Activated CD8-positive, alpha-beta memory T cell treated with anti-CD3 and anti-CD28 coated beads, Interleukin-2, amount 10 ng/mL, durations not matched to agents 7 days and 5 days (primary cell): ENCODE measurements at places on chromosomes 2 and 18.

- H3K36me3 ChIP-seq, result no peaks in the 10 kb centered on the region
- H3K4me3 ChIP-seq, result no peak overlapping the region
- peaks cover 4% of the 10 kb centered on the region for H3K27me3 ChIP-seq
- no peaks in the 10 kb centered on the region for H3K4me1 ChIP-seq
- H3K27ac ChIP-seq, result no peak overlapping the region
Measured at GRCh38 chr18:48742706-48743475, 204.1 kb downstream of the CTIF start.

DNA sequence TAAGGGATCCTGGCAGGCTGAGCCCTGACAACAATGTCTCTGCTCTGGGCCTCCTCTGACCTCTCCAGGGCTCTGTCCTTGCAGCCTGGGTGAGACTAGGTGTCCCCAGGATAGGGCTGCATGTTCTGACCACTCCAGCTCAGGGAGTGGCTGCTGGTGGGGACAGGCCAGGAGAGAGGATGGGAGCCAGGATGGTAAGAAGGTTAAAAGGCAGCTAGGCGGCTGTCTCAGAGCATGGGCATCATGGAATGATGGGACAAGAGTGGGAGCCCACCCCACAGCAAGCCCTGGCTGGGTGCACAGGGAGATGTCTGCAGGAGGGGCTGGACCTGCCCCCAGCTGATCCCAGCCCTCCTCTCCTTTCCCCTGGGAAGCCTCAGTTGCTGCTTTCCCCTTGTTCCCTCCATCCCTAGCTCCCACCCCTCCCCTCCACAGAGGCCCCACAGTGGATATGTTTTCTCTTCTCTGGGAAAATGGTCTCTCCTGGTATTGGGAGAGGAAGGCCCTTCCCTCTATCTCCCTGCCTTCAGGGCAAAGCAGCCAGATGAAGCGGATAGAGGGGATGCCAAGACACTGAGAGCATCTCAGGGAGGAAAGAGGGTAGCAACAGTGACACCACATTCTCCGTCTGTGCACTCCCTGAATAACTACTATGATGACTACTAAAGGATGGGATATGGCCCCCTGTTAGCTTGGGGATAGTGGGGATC is 334.3 kb downstream of the DYSF start:
- no peaks in the 10 kb centered on the region for H3K4me1 ChIP-seq
- H3K27me3 ChIP-seq, result no peaks in the 10 kb centered on the region
- no peak for DNase-seq
- H3K36me3 ChIP-seq, result no peaks in the 10 kb centered on the region
- no peak overlapping the region for H3K4me3 ChIP-seq

DNA sequence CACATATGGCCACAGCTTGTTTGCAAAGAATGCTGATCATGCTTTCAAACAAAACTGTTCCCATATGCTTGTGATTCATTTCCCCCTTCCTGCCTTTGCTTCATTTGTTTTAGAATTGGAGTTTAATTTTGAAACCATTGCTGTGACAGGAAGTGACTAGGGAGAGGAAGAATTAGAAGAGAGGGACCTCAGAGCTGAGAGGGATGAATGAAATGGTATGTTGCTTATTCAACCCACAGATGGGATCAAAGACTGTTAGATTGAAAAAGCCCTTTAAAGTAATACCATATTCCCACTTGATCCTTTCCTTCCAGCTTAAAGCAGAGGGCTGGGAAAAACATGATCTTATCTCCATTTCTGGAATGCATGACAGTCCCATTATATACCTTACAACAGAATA is 106.2 kb upstream of the RNF152 start:
- DNase-seq, result no peak
- no peaks in the 10 kb centered on the region for H3K36me3 ChIP-seq
- H3K4me1 ChIP-seq, result peaks cover 8% of the 10 kb centered on the region

DNA sequence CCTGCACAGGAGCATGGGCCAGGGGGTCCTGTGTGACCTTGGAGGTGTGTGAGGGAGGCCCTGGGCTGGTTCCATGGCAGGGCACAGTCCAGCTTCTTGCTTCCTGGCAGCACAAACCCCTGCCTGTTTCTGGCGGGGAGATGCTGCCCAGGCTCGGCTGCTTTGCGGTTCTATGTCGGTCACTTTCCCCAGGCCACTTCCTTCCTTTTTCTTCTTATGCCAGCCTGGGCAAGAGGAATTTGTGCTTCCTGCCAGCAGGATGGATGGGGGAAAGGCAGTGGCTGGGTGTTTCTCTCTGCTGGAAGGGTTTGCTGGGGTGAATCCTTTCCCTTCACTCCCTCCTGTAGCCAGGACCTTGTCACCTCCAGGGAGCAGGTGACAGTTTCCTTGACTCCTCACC is 24.3 kb downstream of the ASAP2 start:
- no peak overlapping the region for H3K27ac ChIP-seq
- no peak overlapping the region for H3K4me3 ChIP-seq
- H3K36me3 ChIP-seq, result no peaks in the 10 kb centered on the region
- DNase-seq, result no peak
- H3K4me1 ChIP-seq, result peaks cover 7% of the 10 kb centered on the region

DNA sequence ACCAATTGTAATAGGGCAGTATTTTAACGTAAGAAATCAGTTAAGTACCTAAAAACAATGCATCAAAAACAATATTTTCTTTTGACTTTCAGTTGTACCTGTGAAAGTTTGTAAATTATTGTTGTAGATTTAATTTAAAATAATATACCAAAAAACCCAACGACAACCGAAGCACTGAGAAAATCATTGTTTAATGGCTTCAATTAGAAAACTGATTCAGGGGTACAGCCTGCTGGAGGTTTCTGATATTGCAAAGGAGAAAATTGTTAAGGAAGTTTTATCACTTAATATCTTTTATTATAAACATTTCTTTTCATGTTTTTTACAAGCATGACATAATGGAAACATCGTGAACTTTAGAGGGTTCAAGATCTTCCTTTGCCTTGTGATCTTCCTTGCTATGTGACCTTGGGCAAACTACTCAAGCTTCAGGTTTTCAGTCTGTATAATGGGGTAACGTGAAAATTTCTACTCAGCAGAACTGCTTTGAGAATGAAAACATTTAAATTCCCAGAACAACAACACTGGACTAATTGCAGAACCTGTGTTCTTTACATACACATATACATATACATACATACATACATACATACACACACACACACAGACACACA is 76.3 kb upstream of the GLS start:
- H3K4me1 ChIP-seq, result peaks cover 3% of the 10 kb centered on the region
- no peak for DNase-seq
- H3K27ac ChIP-seq, result no peak overlapping the region
- no peaks in the 10 kb centered on the region for H3K36me3 ChIP-seq
- H3K27me3 ChIP-seq, result no peaks in the 10 kb centered on the region
- H3K4me3 ChIP-seq, result no peak overlapping the region

DNA sequence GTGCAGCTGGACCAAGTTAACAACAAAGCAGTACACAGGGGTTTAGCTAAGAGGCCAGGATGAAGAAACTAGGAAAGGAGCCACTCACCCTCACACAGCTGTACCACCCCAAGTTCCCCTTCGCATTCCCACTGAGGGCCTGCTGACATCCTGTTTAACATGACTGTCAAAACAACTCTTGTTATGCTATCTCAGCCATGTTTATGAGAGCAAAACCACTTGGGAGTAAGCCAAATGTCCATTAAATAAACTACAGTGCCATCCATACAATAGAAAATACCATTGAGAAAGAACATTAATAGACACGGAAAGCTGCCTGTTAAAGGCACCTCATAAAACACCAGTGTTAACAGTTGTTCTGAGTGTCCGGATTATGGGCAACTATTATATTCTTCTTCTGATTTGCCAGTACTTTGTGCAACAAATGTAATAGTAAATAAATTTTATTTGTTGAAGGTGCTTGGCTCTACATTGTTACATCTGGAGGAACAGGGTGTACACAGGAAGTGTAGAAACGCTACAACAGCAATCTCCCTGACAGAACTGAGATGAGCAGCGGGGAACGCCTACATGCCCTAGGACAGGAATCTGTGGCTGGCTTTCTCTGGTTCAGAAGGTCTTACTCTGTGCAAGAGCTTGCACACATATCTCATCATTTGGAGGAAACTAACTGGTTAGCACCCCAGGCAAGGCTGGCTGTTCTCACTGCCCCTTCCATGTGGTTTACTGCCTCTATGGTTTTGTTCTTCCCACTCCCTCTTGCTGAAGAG is 85.6 kb downstream of the EHD3 start:
- H3K27me3 ChIP-seq, result no peaks in the 10 kb centered on the region
- DNase-seq, result peak; percentile 62
- H3K4me1 ChIP-seq, result peaks cover 58% of the 10 kb centered on the region
- H3K36me3 ChIP-seq, result no peaks in the 10 kb centered on the region
- peak overlapping the region; percentile 85 for H3K27ac ChIP-seq

GRCh38 chr2:101706819-101707177 is 9.3 kb downstream of the MAP4K4 start:
- no peaks in the 10 kb centered on the region for H3K27me3 ChIP-seq
- H3K27ac ChIP-seq, result peak overlapping the region; percentile 50
- H3K36me3 ChIP-seq, result peaks cover 20% of the 10 kb centered on the region

- H3K4me3 ChIP-seq, result no peak overlapping the region
- DNase-seq, result no peak
- no peaks in the 10 kb centered on the region for H3K36me3 ChIP-seq
- H3K27ac ChIP-seq, result no peak overlapping the region
- H3K27me3 ChIP-seq, result peaks cover 14% of the 10 kb centered on the region
- H3K4me1 ChIP-seq, result no peaks in the 10 kb centered on the region
Measured at GRCh38 chr2:69213201-69213600, 173.8 kb downstream of the GFPT1 start.

DNA sequence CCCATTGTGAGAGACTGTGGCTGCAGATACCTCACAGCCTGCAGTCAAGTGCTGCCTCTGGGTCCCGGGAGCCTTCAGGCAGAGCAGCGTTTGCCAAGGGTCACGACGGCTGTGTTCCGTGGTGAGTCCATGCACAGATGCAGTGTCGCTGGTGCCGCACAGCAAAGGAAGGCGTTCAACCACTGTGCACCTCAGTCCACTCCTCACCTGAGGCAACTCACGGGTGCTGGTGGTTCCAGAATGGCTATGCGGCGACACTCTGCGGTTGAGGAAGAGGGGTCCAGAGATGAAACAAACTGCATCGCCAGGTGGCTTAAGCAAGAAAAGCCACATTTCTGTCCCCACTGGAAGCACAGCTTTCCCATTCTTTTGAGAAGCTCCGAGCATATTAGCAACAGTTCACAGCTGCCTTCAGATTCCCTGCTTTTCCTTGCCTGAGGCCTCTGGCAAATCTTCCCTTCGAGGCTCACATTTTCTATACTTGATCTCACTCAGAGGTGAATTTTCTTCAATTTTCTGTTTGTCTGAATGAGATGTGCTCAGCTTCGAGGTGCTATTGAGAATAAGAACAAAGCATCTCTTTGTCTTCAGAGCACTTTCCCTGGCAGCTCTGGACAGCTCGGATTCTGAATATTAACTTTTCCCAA is 208.8 kb upstream of the TWIST2 start:
- no peaks in the 10 kb centered on the region for H3K4me1 ChIP-seq
- peak; percentile 37 for DNase-seq
- H3K36me3 ChIP-seq, result no peaks in the 10 kb centered on the region
